ENCODE measurements at places on chromosomes 5 and 9.

DNA sequence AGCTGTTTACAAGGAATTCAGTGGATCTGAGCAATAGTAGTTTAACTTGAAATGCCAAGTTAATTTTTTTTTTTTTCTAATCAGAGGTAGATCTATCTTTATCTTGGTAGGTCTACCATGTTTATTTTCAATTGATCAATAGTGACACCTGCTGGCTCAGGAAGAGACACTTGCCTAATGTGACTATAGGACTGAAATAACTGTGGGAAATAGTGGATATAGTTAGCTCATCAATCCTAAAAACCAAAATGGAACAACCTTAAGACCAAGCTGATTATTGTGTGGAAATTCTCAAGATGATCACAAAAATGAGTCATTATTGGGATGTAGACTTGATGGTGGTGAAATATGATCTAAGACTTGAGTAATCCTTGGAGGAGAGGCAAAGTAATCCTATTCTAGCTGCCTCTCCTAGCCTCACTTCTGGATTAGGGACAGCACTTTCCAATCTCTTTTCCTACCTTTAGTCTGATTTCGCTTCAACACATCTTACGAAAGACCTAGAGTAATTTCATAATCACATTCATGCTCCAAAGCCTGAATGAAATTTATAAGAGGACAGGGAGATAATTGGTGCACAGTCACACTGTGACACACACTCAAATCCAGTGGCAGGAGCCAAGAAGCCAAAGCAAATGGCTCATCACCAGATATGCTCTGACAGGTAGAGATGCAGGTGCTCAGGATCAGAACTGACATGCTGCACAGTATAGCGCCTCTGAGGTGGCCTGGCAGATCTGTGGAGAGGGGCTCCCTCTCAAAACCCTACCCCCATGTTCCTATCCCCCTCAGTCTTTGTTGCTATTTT is 156.3 kb downstream of the HMHB1 start:
- no peak for DNase-seq

- no peak for DNase-seq
Measured at GRCh38 chr9:98075332-98075805, 18.8 kb downstream of the NANS start.

GRCh38 chr5:27311544-27311943 is 273.2 kb upstream of the CDH9 start:
- DNase-seq: no peak

GRCh38 chr5:158381614-158382160 is 522.7 kb upstream of the CLINT1 start:
- no peak for DNase-seq

GRCh38 chr5:94239266-94239665 is 379.1 kb downstream of the KIAA0825 start:
- DNase-seq: no peak

- no peak for DNase-seq
Measured at GRCh38 chr9:98992107-98992884, 48.6 kb downstream of the COL15A1 start.

DNA sequence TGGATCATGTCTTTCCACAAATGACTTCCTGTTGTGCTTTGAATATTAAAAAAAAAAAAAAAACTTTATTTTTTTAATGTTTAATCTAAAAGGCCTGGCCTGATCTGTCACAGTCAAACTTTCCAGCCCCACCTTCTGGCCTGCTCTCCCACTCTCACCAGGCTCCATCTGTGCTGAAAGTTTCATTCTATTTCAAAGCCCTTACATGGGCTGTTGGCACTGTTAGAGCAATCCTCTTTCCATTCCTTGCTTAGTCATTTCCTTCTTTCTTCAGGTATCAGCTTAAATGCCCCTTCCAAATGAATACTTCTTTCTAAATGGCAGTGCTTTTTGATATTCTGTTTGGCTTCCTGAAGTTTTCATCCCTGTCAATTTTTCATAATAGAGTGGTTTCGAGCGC is 1104.8 kb upstream of the C9orf72 start:
- no peak for DNase-seq

GRCh38 chr9:98808411-98808815 is 943 bp downstream of the GALNT12 start:
- DNase-seq: no peak

DNA sequence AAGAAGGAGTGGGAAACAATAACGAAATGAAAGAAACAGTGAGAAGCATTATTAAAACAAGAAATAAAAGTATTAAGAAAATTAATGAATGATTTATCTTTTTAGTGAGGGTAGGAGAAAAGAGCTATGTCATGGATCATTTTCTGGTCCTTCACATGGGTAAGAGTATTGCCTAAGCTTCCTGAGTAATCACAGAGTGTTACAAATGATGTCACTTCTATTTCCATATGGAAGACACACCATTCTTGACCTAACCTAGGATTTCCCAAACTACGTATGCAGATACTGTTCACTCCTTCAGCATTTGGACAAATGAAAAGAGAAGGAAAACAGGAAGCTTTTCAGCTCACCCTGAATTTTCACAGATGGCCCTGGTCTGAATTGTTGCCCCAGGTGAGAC is 3.3 kb upstream of the TSLP start:
- DNase-seq: no peak

GRCh38 chr9:136174779-136175615 is 29.9 kb downstream of the LHX3 start:
- no peak for DNase-seq

DNA sequence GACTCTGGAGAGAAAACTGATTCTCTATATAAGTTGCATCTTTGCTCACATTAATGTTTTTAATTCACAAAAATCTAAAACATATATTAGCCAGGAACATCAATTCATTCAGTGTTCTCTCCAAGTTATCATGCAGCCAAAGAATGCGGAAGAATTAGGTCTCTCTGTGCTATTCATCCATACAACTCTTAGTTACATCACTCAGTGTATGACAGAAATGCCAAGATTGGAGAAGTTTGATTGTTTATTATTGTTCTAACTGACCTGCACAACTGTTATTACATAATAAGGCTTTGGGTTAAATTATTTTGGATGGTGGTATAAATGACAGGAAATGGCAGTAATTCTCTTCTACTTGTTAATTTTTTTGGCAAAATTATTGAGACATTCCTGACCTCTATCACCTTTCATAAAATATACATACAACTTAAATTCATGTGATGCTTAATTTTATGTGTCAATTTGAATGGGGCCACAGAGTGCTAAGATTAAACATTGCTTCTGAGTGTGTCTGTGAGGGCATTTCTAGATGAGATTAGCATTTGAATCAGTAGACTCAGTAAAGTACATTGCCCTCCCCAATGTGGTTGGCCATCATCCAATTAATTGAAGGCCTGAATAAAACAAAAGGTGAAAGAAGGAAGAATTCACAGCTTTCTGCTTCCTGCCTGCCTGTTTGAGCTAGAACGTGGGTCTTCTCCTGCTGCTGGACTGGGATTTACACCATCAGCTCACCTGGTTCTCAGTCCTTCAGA is 70.2 kb downstream of the NR2F1-AS1 start:
- DNase-seq: no peak

- DNase-seq: no peak
Measured at GRCh38 chr5:83414601-83415000, 56.9 kb upstream of the VCAN start.

DNA sequence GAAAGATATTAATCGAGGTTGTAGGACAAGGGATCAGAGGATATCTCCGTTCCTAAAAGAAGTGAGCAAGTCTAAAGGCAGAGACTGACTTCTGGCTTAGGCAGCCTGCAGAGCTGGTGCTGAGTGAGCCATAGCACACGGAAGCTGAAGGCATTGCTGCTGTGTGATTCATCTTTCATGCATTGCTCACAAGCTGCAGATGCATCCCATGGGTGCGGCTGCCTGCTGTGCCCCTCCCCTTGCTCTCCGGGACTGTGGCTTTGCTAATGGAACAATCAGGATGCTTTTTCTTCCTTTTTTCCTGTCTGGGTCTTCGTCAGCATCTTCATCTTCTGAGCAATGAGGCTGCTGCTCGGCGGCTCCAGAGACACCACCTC is 341.4 kb downstream of the DIRAS2 start:
- no peak for DNase-seq

- DNase-seq: no peak
Measured at GRCh38 chr5:171692107-171692506, 93.5 kb upstream of the SMIM23 start.

- no peak for DNase-seq
Measured at GRCh38 chr5:44949687-44950086, 140.9 kb downstream of the MRPS30 start.

- no peak for DNase-seq
Measured at GRCh38 chr9:20870115-20870514, 161.3 kb downstream of the HACD4 start.

- no peak for DNase-seq
Measured at GRCh38 chr5:115467628-115468027, 76.9 kb downstream of the FEM1C start.

DNA sequence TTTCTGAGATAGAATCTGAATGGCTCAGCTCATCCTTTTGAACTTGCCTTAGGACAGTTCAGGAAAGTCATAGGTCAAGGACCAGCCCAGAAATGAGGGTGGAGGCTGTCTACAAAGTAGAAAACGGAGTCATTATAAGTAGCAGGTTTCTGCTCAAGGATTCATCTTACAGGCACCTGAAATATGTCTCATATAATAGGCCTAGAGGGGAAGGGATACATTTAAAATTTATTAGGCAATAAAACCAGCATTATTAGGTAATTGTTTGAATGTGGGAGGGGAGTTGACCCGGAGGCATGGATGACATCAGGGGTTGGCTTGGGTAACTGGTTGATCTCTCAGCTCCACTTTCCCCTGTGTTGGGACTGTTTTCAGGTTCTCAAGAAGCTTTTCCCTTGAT is 11.9 kb upstream of the GALNT10 start:
- no peak for DNase-seq
